Cardiac fibroblast (primary cell): ENCODE measurements at places on chromosomes 6 and 20.
A peak's percentile ranks its signal among the peaks of the same experiment; 100 is the strongest.

DNA sequence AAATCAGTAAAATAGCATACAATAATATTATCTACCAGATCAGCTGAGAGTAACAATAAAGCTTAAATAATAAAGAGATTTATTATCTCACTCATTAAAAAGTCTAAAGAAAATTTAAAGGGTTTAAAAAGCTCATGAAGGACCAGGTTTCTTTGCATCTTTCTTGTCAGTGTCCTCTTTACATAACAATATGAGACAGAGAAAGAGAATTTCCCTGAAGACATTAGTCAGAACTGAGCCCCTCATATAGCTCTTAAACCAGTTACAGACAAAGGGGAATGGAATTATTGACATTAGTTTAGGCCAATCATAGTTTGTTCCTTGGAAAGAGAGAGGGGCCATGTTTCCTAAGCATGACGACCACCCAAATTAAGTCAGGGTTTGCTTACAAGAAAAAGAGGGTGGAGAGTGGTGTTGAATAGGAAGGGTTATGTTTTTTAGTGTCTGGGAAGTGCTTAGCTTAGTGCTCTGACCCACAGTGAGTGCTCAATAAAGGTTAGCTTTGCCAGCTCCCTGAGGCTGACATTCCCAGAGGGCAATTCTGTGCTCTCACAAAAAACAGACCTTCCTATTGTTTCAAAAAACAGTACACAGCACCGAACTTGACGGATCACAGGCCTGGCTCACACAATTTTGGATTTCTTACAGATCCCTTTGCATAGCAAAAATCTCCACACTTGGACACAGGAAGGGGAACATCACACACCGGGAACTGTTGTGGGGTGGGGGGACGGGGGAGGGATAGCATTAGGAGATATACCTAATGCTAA, 3.6 kb upstream of the PLCB1 start:
- DNase-seq, result no peak

DNA sequence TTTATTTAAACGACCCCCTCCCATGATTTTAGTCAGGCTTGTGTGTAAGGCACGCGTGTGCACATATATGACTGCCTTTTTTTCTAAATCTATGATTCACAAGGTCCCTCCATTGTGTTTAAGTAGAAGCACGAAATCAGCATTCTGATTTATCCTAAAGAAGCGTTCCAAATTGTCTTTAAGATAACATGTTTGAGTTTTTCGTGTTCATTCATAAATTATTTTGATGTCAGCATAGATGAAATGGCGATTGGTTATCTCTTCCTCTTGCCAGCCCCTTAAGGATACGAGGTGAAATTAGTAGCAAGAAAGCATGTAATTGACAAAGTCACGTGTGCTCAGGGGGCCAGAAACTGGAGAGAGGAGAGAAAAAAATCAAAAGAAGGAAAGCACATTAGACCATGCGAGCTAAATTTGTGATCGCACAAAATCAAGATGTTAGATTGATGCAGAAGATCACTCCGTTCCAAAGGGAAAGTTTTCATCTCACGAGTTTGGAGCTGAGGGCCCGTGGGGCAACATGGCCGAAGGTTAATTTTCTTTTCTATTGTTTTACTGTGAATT, at the start of gene LIN28B:
Gene LIN28B (plus strand): TSS at position 377 of the 564 bp plus-strand sequence. CDS start 144 bp downstream, at position 521.
- DNase-seq, result no peak

DNA sequence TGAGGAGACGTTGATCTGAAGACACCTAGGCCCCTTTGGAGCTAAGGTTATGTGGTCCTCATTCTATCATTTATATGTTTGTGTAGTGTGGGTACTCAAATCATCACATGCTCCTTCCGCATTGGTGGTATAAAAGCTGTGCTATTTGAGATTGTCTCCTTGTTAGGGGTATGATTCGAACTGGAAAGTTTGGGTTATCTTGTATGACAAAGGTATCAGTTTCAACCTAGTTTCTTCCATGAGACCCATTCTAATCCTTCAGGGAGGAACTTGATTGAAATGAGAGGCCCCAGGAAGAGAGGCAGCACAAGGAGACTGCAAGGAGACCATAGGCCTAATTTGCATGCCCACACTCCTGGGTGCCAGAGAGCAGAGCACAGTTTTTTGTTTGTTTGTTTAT, 104.2 kb upstream of the TIAM2 start:
- DNase-seq, result no peak

GRCh38 chr20:32819992-32820697, 391 bp downstream of the MAPRE1 start:
- DNase-seq, result peak; percentile 49

GRCh38 chr6:130903007-130903406, 75.8 kb downstream of the SMLR1 start:
- DNase-seq, result no peak

DNA sequence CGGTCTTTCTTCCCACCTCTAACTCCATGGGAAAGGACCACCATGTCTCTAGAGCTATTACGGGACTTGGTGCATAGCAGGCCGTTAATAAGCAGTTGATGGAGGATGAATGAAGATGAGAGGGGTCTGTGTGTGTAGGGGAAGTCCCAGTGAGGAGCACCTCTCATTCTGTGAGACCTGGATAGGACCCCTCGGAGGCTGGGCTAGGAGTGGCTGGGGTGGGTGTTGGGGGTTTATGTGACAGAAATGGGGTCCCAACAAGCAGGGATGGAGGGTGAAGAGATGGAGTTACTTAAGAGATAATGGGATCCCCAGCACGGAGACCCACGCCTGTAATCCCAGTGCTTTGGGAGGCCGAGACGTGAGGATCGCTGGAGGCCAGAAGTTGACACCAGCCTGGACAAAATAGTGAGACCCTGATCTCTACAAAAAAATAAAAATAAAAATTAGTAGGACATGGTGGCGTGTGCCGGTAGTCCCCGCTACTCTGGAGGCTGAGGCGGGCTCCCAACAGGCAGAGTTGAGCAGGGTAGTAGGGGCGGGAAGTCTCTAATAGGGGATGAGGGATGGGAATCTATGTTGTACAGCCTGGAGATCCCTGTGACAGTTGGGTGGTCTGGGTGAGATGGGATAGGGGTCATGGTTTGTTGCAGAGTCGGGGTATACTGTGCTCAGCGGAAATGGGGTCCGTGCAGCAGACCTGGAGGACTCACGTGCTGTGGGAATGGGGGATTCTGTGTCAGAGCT, 677 bp upstream of the ZNF341 start:
- DNase-seq, result no peak

DNA sequence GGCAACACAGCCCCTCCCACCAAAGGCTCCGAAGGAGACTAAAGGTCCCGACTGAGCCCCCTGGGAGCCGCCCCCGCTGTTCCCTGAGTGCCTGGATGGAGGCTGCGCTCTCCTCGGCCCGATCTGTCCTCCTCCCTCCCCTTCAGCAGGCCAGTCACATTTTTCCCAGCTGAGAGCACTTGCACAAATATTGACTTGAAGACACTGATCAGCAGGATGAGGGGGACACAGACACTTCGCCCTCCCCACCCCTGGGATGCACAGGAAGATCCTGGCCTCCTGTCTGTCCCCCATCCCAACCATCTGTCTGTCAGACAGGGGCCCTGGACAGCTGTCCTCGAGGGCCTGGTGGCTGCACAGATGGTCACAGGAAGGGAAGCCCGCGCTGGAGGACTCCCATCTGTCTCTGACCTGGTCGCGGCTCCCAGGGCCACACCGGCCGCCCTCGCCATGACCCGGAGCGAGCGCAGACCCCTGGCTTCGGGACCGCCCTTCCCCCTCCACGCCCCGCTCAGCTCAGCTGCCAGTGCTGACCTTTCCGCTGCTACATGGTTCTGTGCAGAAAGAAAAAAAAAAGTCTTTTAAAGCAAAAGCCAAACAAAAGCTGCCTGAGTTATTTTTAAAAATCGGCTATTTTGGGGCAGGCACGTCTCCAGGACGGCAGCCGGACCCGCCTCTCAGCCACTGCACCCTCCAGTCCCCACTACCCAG, 11.1 kb downstream of the LAMA5 start:
- DNase-seq, result peak; percentile 33

- DNase-seq, result no peak
These were observed 45.3 kb upstream of the STXBP5 start for GRCh38 chr6:147158881-147159280.

DNA sequence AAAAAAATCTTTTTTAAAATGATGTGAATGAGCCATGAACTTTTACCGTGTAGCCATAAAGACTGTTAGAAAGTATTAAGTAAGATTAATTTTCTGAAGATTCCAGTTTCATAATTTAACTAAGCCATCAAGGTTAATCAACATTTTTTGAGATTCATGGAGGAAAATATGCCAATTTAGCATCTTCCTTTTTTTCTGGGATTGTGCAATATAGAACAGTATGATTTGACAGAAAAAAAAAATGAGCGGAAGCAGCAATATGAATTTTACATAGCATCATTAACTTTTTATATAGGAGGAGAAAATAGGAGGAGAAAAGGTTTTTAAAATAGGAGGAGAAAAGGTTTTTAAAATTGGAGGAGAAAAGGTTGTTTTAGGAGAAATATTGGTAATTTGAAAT, 306.3 kb downstream of the ADGRB3 start:
- no peak for DNase-seq

GRCh38 chr6:106117579-106117978, 31.4 kb downstream of the PRDM1 start:
- DNase-seq, result no peak

- no peak for DNase-seq
These were observed 545 bp upstream of the ASCC3 start for GRCh38 chr6:100881707-100882040.

DNA sequence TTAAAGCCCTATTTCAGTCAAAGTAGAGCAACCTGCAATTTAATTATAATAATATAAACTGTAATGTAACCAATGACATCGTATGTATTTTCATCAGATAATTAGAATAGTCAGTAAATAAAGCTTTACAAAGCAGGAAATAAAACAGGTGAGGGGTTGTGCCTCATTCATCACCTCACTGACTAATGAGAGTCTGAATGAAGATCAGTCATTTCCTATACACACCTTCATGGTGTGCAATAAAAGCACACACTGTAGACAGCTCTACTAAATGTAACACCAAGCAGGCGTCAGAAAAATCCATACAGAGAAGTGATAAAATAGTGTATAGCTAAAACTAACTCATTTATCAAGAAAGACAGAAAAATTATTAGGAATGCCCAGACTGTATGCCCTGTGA, 105.9 kb downstream of the MAN1A1 start:
- DNase-seq, result no peak

GRCh38 chr6:75098709-75099108, 107.1 kb downstream of the COL12A1 start:
- DNase-seq, result peak; percentile 95

- no peak for DNase-seq
These were observed 51.5 kb downstream of the DSTN start for GRCh38 chr20:17621229-17621968.

- DNase-seq, result no peak
These were observed 48.9 kb upstream of the UST start for GRCh38 chr6:148697895-148698440.

DNA sequence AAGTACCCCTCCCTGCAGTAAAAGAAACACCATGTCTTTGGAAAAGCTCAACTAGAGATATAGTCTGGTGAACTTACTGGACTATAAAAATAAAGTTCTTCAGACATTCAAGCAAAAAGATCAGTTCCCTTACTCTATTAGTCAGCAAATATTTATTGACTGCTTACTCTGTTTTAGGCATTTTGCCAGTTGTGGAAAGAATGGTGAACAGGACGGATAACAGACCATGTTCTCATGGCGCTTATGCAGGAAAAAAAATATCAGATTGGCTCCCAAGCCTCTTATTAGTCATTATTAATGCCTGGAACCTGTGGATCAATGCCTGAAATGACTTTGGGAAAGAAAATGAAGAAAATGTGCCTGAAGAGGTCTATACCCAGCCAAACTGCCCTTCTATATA, 282.2 kb upstream of the EPHA7 start:
- DNase-seq, result peak; percentile 74

GRCh38 chr6:129795261-129795660, 65.9 kb downstream of the TMEM244 start:
- DNase-seq, result no peak

DNA sequence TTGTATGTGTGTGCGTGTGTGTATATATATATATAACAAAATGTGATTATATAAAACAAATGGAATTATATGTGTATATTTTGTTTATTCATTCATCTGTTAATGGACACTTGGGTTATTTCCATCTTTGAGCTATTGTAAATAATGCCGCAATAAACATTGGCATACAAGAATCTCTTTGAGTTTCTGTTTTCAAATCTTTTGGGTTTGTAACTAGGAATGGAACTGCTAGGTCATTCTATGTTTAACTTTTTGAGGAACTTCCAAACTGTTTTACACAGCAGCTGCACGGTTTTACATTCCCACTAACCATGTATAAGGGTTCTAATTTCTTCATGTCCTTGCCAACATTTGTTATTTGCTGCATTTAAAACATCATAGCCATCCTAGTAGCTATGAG, 39.9 kb upstream of the TGM2 start:
- no peak for DNase-seq

GRCh38 chr6:89161326-89162046, 15.6 kb downstream of the PM20D2 start:
- DNase-seq, result peak; percentile 13

DNA sequence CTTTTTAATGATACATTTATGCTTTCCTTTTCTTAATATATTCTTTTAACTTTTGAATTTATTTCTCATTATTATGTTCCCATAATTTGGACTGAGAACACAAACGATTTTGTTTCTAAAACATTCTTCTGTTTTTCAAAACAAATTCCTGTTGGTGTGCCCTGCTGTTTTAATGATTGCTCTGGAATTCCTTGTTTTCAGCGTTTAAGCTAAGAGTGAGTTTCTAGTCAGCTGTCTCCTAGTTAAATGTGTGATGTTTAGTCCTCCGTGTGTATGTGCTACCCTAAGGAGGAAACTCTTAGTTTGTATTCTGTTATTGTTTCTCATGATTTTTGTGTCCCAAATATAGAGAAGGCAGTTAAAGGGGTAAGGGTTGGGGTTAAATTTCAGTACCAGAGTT, 306.1 kb upstream of the RGS17 start:
- no peak for DNase-seq

- DNase-seq, result peak; percentile 71
These were observed 1.8 kb upstream of the PHACTR2 start for GRCh38 chr6:143675946-143676345.

DNA sequence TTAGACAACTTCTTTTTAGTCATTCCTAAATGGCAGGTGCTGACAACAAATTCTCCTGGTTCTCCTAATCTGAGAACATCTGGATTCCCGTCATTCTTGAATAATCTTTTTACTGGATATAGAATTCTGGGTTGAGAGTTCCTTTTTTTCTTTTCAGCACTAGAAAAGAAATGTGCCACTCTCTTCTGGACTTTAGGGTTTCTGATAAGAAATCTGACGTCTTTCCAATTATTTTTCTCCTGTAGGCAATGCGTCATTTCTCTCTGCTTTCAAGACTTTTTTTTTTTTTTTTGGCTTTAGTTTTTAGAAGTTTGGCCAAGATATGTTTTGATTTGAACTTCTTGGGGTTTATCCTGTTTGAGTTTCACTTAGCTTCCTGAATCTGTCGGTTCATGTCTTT, 66.1 kb upstream of the RNF24 start:
- peak; percentile 93 for DNase-seq
